ENCODE measurements at places on chromosomes 3 and 15. TPM values are rescaled to one million over a fixed set of nuclear protein-coding genes. Genes with fewer than 3 reads are reported as not detected.

CPLX3 gene
- polyA plus RNA-seq = not detected

- DNase-seq = no peak
Observed at GRCh38 chr3:73280746-73281145, 219.3 kb downstream of the EBLN2 start.

ARL14 gene
- polyA plus RNA-seq = not detected

CMTM8 gene
- 1.5 TPM for polyA plus RNA-seq

ARNT2 gene
- 0.09 TPM for polyA plus RNA-seq

GRCh38 chr3:55549177-55549576 is 62.1 kb upstream of the WNT5A start:
- DNase-seq = no peak

DNA sequence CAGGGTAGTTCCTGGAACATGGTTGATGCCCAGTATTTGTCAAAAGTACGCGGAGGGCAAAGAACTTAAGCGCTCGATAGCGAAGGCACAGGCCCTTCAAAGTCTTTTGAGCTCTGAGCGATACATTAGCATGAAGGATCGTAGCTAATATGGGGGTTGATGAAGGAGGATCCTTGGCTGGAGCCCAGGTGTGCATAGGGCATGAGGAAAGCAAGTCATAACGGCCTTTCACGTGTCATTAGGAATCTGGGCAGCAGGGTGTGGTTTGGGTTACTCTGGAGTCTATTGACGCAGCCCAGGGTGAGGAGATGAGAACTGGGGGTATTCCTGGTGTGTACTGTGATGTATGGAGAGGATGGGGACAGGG is 31.7 kb downstream of the SPINK8 start:
- DNase-seq = peak; percentile 29

SNRPA1 gene
- polyA plus RNA-seq = 34.9 TPM

GPR87 gene
- polyA plus RNA-seq = not detected

LRRC2 gene
- 8.3 TPM for polyA plus RNA-seq

TMEM212 gene
- not detected for polyA plus RNA-seq

GRCh38 chr15:85589851-85590250 is 204.9 kb downstream of the KLHL25 start:
- no peak for DNase-seq

GRCh38 chr3:146529021-146529420 is 15.4 kb downstream of the PLSCR1 start:
- DNase-seq = no peak

ZMYND10 gene
- polyA plus RNA-seq = 0.23 TPM

MYLK gene
- 5.8 TPM for polyA plus RNA-seq

GRCh38 chr3:71692139-71692538 is 33.1 kb downstream of the EIF4E3 start:
- no peak for DNase-seq

GRCh38 chr15:76274226-76274625 is 37.0 kb downstream of the ETFA start:
- no peak for DNase-seq

RBPMS2 gene
- polyA plus RNA-seq = 2.0 TPM

- no peak for DNase-seq
Observed at GRCh38 chr3:195034101-195034500, 236.9 kb downstream of the XXYLT1 start.

PPP2R3A gene
- 13.2 TPM for polyA plus RNA-seq

DNA sequence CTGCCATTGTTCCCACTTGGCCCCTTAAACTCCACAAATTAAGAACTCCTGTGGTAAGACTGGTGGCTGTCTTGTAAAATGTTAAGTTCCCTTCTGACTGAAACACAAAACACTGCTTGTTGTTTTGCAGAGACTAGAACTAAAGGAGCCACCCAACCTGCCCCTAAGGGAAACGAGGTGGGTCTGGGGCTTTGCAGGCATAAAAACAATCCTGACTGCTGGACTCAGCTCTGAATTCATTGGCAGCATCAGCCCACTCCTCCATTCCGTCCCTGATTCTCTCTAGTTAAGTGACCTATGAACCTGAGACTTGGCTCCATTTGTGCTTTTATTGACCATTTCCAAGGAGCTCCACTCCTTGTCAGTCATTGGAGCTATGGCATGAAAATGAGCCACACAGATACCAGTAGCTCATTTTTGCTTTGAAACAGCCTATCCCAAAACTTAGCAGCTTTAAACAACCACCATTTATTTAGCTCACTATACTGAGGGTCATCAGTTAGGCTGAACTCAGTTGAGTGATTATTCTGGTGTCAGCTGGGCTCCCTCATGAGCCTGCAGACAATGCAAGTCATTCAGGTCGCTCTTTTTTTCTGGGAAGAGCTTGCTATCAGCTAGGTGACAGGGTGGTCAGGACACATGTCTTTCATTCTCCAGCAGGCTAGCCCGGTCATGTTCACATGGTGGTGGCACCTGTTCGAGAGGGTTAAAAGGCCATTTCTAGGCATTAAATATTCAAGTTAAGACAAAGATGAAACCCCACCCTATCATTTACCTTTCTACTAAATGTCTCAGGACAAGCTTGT is 175.1 kb upstream of the CTNNB1 start:
- DNase-seq = no peak

GRCh38 chr3:136626493-136626892 is 125.7 kb downstream of the STAG1 start:
- DNase-seq = no peak

- DNase-seq = no peak
Observed at GRCh38 chr15:52006702-52007340, 12.2 kb upstream of the MAPK6 start.

- DNase-seq = no peak
Observed at GRCh38 chr3:27554706-27555105, 70.5 kb upstream of the SLC4A7 start.

DNA sequence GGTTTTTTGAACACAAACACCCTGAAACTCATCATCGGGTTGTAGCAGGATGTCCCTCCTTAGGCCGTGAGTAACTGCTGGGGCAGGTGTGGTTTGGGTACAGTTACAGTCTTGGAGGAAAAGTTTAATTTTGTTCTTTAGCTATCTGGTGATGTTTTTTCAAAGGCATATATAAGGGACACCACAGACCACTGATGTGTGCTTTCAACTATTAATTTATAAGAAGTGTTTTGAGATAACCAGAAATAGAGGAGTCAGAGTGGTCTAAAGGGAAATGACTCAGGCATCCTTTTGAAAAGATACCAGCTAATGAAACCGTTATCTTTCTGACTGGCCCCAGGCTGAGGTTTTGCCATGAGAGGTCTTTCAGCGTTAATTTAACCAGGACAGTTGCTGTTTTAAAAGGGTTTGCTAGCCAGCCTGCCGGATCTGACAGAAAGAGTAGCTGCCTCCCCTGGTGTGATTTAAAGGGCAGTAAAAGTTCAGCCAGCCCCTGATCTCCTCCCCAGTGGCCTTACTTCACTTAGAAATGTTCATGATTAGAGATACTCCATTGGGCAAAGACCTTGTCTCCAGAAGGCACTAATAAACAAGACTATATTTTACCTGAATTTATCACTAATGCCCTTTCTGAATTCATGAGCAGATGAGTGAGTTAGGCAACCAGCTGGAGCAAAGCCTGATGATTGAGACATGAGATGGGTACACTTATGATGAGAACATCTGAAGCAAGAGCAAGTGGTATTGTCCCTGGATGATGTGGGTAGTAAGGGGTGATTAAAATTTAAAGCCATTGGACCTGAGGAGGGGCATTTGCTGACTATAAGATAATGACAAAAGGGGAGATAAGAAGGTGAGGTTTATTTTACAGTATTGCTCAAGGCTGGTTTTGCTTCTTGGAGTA is 482.5 kb upstream of the TBL1XR1 start:
- DNase-seq = no peak

DNA sequence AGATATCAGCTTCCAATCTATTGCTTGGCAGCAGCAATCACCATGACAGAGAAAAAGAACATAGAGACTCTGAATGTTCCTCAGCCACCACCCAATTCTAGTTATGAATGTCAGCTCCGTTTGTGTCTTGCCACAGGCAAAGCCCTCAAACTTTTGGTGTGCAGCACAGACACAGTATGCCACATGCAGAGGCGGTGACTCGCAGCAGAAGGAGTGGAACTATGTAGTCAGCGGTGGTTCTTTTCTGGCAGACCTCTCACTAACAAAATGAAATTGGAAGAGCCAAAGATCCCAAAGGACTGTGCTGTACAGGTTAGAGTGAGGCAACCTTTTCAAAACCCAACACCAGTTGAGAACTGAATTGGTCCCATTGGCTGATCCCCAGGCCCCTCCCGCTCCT is 220.9 kb downstream of the SLC9A9 start:
- DNase-seq = no peak

DNA sequence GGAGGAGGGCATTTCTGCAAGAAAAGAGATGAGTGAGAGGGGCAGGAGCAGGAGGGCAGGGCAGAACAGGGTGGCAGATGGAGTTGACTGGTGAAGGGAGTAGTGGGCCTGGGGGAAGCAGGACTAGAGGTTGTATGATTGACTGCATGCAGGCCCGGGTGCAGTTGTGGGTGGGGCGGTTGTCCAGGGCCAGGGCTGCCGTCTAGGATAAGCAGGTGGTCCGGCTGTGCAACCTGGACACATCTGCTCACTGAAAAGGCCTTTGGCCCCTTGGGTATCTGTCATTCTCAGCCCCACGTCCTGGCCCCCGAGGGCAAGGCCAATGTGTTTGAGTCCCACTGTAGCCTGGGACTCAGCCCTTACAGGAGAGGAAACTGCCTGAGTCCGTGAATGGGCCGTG is 25.4 kb downstream of the ALS2CL start:
- no peak for DNase-seq

GRCh38 chr3:52119826-52120225 is 34.4 kb downstream of the POC1A start:
- peak; percentile 28 for DNase-seq

GRCh38 chr3:190564175-190564574 is 50.3 kb downstream of the IL1RAP start:
- no peak for DNase-seq

GRCh38 chr3:80190051-80190450 is 422.3 kb upstream of the ROBO1 start:
- no peak for DNase-seq

DNA sequence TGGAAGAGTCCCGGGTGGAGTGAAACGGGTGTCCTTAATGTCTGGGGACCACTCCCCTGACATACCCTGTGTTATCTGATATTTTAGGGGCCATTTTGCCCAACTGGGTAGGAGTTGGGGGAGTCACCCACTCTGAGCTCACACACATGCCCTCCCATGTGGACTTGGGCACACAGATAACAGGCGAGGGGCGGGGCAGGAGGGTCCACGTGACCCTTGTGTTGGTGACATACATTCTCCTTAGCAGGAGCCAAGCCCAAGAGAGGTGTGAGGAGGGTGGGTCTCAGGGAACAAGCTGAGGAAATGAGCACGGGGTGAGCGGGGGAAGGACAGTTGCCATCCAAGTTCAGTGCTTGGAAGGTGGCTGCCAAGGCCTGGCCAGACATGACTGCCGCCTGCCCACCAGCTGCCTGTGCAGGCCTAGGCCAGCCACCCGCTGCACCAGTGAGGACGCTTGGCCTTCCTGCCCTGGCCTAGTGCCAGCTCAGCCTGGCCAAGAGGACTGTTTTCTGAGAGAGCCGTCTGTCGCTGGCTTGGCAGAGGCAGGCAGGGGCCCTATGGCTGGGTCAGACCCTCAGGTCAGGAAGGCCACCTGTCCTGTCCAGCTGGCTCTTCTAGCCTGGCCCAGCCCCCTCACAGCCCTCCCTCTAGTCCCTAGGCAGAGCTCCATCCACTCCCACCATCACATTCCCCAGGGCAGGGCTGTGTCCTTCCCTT is 31.3 kb upstream of the TMEM115 start:
- DNase-seq = peak; percentile 83
